ENCODE measurements at places on chromosomes 11 and 22.

DNA sequence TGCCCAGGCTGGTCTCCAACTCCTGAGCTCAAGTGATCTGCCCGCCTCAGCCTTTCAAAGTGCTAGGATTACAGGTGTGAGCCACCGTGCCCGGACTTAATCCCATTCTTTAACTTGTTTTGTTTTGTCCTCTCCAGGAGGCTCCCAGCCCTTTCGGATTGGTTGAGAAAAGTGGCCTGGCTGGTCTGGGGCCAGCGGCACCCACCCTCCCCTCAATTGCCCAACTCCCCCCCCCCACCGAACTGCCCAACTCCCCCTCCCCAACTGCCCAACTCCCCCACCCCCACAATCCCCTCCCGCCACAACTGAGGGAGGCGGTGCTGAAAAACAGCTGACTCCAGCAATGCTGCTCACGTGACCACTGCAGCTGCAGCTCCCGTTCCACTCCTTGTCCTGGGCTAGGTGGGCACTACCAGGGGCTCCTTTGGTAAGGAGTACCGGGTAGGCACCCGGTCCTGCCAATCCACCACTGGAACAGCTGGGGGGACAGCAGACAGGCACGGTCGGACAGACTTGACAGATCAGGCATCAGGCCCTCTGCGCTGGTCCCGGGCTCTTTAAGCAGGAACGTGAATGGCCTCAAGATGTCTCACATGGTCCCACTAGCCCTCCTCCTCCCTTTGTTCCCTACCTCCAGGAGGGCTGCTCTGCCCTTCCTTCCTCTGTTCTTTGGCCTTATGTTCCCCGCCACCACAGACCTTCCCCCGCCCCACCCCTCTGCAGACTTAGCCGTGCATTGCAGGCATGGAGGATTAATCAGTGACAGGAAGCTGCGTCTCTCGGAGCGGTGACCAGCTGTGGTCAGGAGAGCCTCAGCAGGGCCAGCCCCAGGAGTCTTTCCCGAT is at the start of gene TCN2:
Gene TCN2 (plus strand): TSS at position 720 of the 845 bp plus-strand sequence. CDS start 158 bp downstream, outside the sequence.
- peak; percentile 33 for DNase-seq

GRCh38 chr11:33893711-33894397 is 2.0 kb upstream of the LMO2 start:
- peak; percentile 72 for DNase-seq

GRCh38 chr11:43579171-43579918 is 101.2 kb upstream of the HSD17B12 start:
- DNase-seq = no peak

DNA sequence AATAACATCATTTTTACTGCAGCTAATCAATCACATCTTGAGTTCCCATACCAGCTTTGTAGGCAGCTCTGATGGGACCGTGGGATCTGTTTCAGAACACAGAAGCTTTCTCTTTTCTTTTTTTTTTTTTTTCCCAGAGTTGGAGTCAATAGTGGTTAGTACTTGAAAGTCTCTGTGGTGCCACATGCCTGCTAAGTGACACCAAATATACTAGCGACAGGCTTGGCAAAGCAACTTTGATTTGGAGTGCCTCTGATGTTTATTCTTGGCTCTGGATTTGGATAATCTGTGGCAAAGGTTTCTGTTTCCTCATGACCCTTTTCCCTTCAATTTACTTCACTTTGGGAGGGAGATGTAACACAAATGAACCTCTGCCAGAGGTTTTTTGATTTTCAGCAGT is 681.4 kb upstream of the TENM4 start:
- DNase-seq = no peak
